ENCODE measurements at places on chromosomes 2 and 18. TPM values are rescaled to one million over a fixed set of nuclear protein-coding genes. Genes with fewer than 3 reads are reported as not detected.

The XIRP2 gene
- total RNA-seq = 0.11 TPM

The FSIP2 gene
- total RNA-seq = 1.4 TPM

The EPHA4 gene
- 5.1 TPM for total RNA-seq

GRCh38 chr2:63980794-63981193 lies 38.4 kb downstream of the VPS54 start:
- DNase-seq = no peak

GRCh38 chr2:122736279-122736678 lies 980.8 kb downstream of the TSN start:
- no peak for DNase-seq

DNA sequence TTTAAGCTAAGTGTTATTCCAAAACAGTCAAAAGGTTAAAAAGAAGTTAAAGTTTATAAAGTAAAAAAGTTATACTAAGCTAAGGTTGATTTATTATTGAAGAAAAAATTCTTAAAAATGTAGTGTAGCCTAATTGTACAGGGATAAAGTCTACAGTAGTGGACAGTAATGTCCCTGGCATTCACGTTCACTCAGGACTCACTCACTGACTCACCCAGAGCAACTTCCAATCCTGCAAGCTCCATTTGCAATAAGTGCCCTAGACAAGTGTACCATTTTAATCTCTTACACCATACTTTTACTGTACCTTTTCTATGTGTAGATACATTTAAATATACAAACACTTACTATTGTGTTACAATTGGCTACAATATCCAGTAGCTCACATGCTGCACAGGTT lies 86.1 kb downstream of the CACNB4 start:
- DNase-seq = no peak

The MAP3K19 gene
- not detected for total RNA-seq

GRCh38 chr2:15808944-15809343 lies 131.4 kb upstream of the MYCN start:
- DNase-seq = no peak

GRCh38 chr2:73021371-73022010 lies 50.0 kb downstream of the SFXN5 start:
- no peak for DNase-seq

- no peak for DNase-seq
Observed at GRCh38 chr2:10547663-10548376, 99.7 kb upstream of the ODC1 start.

- DNase-seq = peak; percentile 15
Observed at GRCh38 chr2:143513081-143513480, 383.9 kb downstream of the ARHGAP15 start.

- no peak for DNase-seq
Observed at GRCh38 chr18:35024965-35025364, 16.2 kb upstream of the MAPRE2 start.

- DNase-seq = no peak
Observed at GRCh38 chr2:21819454-21819853, 695.7 kb downstream of the TDRD15 start.

DNA sequence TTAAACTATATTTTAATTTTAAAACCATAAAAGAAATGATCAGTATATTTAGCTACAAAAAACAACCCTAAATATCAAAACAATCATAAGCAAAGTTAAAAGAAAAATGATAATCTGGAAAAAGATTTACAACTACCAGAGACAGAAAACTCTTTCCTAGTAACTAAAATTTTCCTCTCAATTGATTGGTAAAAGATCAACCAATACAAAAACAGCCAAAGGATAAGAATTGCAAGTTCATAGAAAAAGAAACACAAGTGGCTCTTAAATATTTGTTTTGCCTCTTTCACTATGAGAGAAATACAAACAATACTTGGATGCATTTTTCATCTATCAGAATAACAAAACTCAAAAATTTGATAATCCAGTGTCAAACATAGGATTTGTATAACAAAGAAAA lies 101.8 kb upstream of the ZC3H15 start:
- DNase-seq = no peak

DNA sequence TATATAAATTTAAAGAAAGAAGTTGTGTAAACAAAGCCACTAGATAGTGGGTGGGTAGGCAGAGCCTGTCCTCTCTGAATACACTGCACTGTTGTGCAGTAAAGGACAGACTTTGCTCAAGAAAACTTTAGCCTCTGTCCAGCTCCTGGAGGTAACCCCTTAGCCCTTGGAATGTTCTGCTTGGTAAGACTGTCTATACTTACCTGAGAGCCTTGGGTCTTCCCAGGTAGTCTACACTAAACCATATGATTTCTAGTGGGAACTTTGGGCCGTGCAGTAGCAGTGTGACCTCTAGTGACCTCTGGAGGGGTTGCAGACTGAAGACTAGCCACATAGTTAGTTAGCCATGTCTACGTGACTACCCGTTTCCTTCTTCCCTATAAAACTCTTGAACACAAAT lies 678.3 kb upstream of the NRXN1 start:
- peak; percentile 25 for DNase-seq

DNA sequence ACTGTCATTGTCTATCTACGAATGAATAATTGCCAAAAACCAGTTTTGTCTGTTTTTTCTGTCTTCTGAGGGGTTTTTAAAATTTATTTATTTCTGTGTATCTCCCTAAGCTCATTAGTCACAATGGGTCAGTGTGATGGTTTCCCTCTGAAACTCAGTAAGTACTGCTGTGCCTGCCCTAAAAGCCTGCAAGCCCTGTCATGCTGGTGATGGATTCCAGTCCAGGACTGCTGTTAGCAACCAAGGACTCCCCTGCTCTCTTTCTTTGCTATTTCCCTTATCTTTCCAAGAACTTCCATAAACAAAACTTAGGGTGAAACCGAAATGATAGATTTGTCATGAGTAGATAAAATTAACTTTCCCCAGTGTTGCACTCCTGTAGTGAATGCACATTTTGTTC lies 11.8 kb upstream of the DSG2 start:
- no peak for DNase-seq

The TSPYL6 gene
- total RNA-seq = not detected

DNA sequence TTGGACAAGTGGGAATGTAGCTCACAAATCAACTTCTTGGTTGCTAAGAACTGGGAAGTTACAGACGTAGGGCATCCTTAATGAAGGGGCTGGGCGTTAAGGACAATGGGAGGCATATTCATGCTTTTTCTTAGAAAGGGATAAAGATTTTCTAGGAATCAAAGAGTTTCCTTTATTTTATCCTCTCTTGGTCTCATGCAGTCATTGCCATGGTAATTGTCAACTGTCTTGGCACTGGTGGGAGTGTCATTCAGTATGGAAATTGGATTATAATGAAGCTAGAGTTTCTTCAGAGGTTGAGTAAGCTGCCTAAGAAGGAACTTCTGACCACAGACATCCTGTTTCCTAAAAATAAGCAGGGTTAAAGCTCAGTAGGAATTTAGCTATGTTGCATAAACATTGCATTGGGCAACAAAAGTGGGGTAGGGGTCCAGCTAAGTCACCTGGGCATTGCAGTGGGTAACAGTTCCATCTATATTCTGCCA lies 114.0 kb downstream of the LYPD6B start:
- DNase-seq = no peak

DNA sequence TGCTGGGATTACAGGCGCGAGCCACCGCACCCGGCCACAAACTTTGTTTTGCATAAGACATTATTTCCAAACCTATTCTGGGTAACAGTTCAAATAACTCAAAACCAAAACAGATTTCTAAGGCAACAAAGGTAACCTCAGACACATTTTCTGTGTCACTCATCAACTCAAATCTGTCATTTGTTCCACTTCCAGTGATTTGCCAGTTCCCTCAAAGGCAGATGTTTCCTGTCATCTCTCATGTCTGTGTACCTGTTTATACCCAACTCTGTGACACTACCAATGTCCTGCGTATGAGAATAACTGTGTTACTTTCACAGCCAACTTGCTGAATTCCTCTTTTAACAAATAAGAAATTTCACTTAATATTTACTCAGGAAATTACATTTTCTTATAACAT lies 54.4 kb downstream of the SCN3A start:
- DNase-seq = no peak

- DNase-seq = no peak
Observed at GRCh38 chr2:170498619-170499018, 216.5 kb upstream of the SP5 start.

GRCh38 chr18:5693699-5694294 lies 150.0 kb upstream of the EPB41L3 start:
- no peak for DNase-seq

- DNase-seq = peak; percentile 77
Observed at GRCh38 chr2:42101206-42102023, 53.6 kb downstream of the PKDCC start.

- DNase-seq = no peak
Observed at GRCh38 chr18:7814754-7815315, 247.7 kb downstream of the PTPRM start.

DNA sequence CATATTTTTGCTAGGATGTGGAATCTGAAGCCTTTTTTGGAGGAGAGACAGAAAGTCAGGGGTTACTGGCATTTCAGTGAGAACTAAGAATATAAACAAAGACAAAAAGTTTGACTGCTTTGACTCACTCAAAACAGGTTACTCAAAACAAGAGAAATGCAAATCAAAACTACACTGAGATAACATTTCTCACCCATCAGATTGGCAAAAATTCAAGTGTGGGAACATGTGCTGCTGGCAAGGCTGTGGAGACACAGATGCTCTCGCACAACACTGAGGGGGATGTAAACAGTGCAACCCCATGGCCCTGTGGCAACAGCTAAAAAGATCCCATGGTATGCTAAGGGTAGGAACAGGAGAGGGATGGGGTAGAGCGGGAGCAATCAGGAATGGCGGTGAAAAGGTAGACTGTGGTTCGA lies 86.6 kb downstream of the DTNB start:
- DNase-seq = no peak

DNA sequence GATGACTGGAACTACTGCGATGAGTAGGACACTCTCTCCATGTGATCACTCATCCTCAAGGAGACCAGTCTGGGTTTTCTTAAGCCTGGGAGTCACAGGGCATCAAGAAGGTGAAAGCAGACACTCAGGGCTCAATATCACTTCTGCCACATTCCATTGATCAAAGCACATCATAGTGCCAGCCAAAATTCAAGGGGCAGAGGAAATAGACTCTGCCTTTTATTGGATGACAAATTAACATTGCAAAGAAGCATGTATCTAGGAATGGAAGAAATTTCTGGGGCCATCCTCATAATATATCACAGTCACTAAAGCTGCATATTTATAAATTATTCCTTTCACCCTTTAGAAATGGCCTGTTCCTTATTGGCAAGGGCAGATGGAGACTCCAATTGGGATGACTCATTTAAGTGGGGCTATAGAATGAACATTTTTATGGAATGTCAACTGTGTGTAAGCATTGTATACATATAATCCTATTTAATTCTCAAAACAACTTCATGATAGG lies 114.8 kb upstream of the CDC42EP3 start:
- DNase-seq = no peak

The STARD6 gene
- not detected for total RNA-seq

- no peak for DNase-seq
Observed at GRCh38 chr2:187547353-187547979, 6.8 kb downstream of the TFPI start.

The MEP1B gene
- not detected for total RNA-seq

DNA sequence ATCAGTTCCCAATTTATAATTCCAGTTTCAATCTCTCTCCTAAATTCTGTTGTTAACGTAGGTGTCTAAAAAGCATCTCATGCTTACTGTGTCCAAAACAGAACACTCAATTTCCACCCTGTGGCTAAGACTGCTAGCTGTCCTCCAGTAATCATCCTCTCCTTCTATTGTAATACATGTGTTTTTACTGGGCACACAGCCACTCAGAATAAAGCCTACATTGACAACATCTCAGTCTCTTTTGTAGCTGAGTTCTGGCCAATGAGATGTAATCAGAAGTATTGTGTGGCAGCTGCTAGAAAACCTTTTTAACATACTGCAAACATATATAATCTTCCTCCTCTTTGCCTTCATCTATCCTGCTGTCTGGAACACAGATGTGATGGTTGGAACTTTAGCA lies 29.4 kb upstream of the TSPYL6 start:
- no peak for DNase-seq

- DNase-seq = no peak
Observed at GRCh38 chr2:240410004-240410403, 25.5 kb upstream of the GPC1 start.

The FN1 gene
- total RNA-seq = 109 TPM

The KCNG2 gene
- 0.19 TPM for total RNA-seq

DNA sequence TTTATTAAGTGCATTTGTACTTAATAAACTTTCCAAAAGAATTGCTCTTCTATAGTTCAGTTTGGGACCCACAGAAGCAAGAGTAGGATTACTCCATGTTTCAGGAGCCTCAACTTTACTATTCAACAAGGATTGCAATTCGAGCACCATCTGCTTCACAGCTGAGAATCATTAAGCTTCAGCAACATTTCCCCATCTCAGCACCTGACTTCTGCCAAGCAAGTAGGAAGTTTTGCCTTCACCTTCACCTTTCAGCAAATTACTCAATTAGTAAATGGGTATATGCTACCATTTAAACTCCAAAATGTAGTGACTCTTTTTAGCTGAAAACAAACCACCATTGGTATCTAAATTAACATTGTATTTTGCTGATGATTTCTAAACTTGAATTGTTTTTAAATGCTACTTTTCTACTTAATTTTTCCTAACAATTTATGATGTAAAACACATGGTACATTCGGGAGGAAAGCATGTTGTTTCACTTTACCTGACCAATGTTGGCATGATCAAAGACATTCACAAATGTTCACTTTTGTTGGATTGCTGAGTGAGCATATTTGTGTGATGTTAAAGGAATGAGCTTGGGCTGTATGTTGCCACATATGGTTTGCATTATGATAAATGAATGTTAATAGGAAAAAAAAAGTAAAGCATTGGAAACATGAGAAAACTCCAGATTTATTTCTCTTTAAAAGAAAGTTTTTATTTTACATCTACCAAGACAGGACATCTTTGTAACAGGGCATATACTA lies 159.2 kb downstream of the GULP1 start:
- DNase-seq = no peak

GRCh38 chr2:30315391-30316063 lies 84.2 kb downstream of the LBH start:
- DNase-seq = no peak

DNA sequence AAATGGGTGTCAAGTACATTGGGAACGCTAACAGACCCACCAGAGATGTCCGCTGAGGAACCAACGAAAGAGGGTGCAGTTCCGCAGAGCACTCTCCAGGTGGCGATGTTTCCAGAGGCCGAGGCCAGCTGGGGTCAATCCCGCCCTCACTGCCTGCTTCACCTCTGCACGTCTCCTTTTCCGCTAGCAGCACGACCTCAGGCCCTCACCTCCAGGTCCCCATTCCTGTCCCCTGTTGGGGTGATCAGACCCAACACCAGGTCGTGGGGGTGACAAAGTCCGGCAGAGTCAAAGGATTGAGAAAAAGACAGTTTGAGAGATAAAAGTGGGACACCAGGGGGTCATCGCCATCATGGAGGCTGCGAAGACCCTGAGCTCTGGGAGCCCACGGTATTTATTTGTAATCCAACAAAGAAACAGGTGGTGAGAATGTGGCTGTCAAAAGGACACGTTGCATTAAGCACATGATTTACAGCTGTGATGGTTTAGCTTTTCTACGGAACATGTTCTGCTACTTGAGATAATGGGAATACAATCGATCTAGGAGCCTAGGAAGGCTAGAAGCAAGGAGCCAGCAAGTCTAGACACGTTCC lies 27.3 kb downstream of the ZAP70 start:
- DNase-seq = peak; percentile 87

GRCh38 chr18:77207540-77207939 lies 42.1 kb upstream of the GALR1 start:
- DNase-seq = no peak

GRCh38 chr2:95374921-95375471 lies 27.5 kb upstream of the FAHD2A start:
- DNase-seq = no peak

The LRRC30 gene
- total RNA-seq = not detected

The PJVK gene
- total RNA-seq = 2.4 TPM

GRCh38 chr2:231900972-231901371 lies 25.2 kb downstream of the NPPC start:
- peak; percentile 77 for DNase-seq

Measured in H1 (cell line).